Nephron progenitor cell (in vitro differentiated cells): ENCODE measurements at places on chromosomes 7 and 10.
A peak's percentile ranks its signal among the peaks of the same experiment; 100 is the strongest.

GRCh38 chr7:125136341-125136740, 206.7 kb upstream of the POT1 start:
- H3K27me3 ChIP-seq, result no peaks in the 10 kb centered on the region

- H3K36me3 ChIP-seq, result no peaks in the 10 kb centered on the region
- no peak for DNase-seq
- H3K4me1 ChIP-seq, result peaks cover 47% of the 10 kb centered on the region
- H3K27me3 ChIP-seq, result peaks cover 14% of the 10 kb centered on the region
- H3K4me3 ChIP-seq, result no peak overlapping the region
- peak overlapping the region; percentile 29 for H3K27ac ChIP-seq
Observed at GRCh38 chr10:30791197-30791611, 161.7 kb upstream of the LYZL2 start.

- no peak for DNase-seq
- H3K27ac ChIP-seq, result peak overlapping the region; percentile 61
- no peak overlapping the region for H3K4me3 ChIP-seq
- H3K27me3 ChIP-seq, result peaks cover 66% of the 10 kb centered on the region
- peaks cover 32% of the 10 kb centered on the region for H3K4me1 ChIP-seq
Observed at GRCh38 chr7:45924283-45924682, 3.2 kb upstream of the IGFBP3 start.

GRCh38 chr7:69686366-69686765, 88.1 kb downstream of the AUTS2 start:
- H3K27ac ChIP-seq, result no peak overlapping the region
- H3K4me1 ChIP-seq, result peaks cover 54% of the 10 kb centered on the region
- H3K27me3 ChIP-seq, result no peaks in the 10 kb centered on the region
- no peak for DNase-seq
- H3K4me3 ChIP-seq, result no peak overlapping the region

DNA sequence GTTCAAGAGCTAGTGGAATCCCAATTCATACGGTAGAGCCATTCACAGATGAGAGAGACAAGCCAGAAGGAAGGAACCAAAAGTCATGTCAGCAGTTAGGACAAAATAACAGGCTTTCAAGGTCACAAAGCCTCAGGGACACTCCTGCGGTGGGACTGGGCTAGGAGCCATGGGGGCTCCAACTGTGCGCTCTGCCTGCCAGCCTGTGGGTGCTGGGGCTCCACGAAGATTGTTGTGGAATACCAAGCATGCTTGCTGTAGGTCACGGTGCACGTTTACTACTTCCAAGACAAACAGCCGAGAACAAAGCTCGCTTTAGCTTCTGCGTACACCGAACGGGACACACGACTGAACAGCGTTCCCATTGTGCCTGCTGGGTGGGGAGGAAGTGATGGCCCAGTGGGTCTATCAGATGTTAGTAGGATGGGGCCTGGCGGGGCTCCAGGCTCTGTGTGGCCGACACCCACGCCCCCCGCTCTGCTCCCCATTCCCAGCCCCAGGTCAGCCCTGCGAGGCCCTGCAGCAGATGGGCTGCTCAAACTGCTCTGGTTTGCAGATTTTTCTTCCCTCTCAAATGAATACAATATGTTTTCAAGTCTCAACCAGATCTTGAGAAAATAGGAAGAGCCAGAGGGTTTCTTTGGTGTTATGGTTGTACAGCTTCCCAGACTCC, 158.9 kb downstream of the EGFR start:
- H3K36me3 ChIP-seq, result no peaks in the 10 kb centered on the region
- peaks cover 48% of the 10 kb centered on the region for H3K4me1 ChIP-seq
- no peak for DNase-seq
- no peak overlapping the region for H3K4me3 ChIP-seq
- H3K27ac ChIP-seq, result peak overlapping the region; percentile 92
- H3K27me3 ChIP-seq, result peaks cover 6% of the 10 kb centered on the region

DNA sequence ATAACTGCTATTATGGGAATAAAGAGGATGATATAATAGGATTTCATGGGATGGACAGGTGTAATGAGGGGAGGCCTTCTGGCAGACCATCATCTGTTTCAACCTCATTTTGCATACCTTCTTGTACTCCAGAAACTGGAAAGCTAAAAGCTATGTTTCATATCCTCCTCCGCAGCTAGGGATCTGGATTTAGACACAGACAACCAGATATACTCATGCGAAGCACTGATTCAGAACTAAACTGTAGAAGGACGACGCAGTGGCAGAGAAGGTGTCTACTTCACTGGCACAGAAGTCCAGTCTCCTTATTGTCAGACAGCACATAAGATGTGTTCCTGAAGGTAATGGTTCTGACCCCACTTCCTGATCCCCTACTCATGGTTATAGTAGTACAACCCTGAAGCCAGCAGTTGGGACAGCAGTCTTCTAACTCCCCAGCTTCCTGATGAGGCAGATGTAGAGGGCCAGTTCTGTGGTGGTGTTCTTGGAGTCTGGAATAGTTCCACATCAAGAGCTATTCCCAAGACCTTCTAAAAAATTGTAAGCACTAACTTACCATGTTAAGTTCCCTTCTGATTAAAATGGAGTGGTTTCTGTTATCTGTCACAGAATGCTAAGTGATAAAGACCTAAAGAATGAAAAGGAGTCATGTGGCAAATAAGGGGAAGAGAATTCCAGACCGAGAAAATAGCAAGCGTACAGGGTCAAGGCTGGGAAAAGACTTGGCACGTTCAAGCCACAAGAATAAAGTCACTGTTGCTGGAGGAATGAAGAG, 550.3 kb downstream of the GRM8 start:
- no peak overlapping the region for H3K27ac ChIP-seq
- no peak for DNase-seq
- peaks cover 25% of the 10 kb centered on the region for H3K4me1 ChIP-seq
- no peaks in the 10 kb centered on the region for H3K36me3 ChIP-seq
- peaks cover 5% of the 10 kb centered on the region for H3K27me3 ChIP-seq

GRCh38 chr7:142868986-142869415, 14.1 kb downstream of the EPHB6 start:
- no peaks in the 10 kb centered on the region for H3K4me1 ChIP-seq
- peaks cover 38% of the 10 kb centered on the region for H3K36me3 ChIP-seq
- H3K27me3 ChIP-seq, result peaks cover 13% of the 10 kb centered on the region
- no peak overlapping the region for H3K4me3 ChIP-seq

- no peak overlapping the region for H3K27ac ChIP-seq
- H3K4me1 ChIP-seq, result peaks cover 17% of the 10 kb centered on the region
- no peak for DNase-seq
- H3K4me3 ChIP-seq, result no peak overlapping the region
- peaks cover 7% of the 10 kb centered on the region for H3K36me3 ChIP-seq
Observed at GRCh38 chr7:157297185-157297584, 39.6 kb upstream of the DNAJB6 start.

DNA sequence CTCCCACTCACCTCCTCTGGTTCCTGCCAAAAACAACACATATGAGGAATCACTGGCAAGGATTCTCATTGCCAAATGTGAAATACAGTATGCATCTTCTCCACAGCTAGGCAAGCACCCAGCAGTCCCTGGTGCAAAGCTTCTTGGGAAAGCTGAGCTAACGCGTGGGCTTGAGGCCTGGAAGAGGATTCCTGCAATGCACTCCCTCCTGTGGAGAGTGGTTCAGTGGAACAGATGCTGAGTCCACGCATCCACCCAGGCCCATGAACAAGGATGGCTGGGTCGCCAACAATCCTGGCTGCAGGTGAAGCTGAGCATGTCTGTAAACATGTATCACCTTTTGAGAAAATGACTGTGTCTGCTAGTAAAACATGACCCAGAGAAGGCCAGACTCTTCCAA, 113.2 kb upstream of the CHST15 start:
- peaks cover 14% of the 10 kb centered on the region for H3K27me3 ChIP-seq
- no peak for DNase-seq
- no peaks in the 10 kb centered on the region for H3K4me1 ChIP-seq
- no peaks in the 10 kb centered on the region for H3K36me3 ChIP-seq

DNA sequence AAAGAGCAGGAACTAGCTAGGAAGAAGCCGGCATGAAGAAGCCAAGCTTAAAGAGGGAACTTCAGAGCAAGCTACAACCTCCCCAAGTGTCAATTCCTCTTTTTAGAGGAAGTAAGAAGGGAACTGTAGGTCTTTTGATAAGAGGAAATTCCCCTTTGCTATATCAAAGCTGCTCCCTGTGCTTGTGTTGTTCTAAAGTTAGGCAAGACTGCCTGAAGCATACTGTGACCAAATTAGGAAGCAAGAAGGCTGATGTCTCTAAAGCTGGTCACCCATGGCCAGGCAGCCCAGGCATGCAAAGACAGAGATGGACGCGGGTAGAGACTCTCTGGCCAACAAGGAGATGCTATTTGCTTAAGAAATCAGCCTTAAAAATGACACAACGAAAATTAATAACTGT, 87.9 kb downstream of the RNF216 start:
- H3K27ac ChIP-seq, result peak overlapping the region; percentile 64
- DNase-seq, result no peak
- no peaks in the 10 kb centered on the region for H3K27me3 ChIP-seq
- H3K4me1 ChIP-seq, result peaks cover 81% of the 10 kb centered on the region
- peaks cover 26% of the 10 kb centered on the region for H3K36me3 ChIP-seq

- no peaks in the 10 kb centered on the region for H3K36me3 ChIP-seq
- no peak for DNase-seq
- no peak overlapping the region for H3K27ac ChIP-seq
- H3K27me3 ChIP-seq, result no peaks in the 10 kb centered on the region
Observed at GRCh38 chr10:62467527-62467926, 93.4 kb downstream of the ZNF365 start.

DNA sequence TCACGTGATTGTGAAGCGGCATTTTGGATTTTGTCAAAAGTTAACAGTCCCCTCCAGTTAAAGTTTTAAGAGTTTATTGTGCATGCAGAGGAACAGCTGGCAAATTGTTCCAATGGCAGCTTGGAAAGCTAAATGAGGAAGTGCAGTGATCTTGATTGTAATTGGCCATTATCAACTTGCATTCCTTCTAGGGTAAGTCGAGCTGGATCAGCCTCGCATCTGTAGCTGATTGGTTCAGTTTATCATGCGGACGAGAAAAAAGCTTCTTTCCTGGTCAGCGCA, 566 bp downstream of the ZNF789 start:
- no peak for DNase-seq
- peaks cover 33% of the 10 kb centered on the region for H3K27me3 ChIP-seq
- peak overlapping the region; percentile 95 for H3K27ac ChIP-seq
- H3K4me3 ChIP-seq, result peak overlapping the region; percentile 96
- peaks cover 14% of the 10 kb centered on the region for H3K36me3 ChIP-seq

GRCh38 chr10:11874568-11875493, 51.7 kb downstream of the PROSER2 start:
- no peaks in the 10 kb centered on the region for H3K36me3 ChIP-seq
- peak; percentile 63 for DNase-seq
- H3K4me3 ChIP-seq, result peak overlapping the region; percentile 49
- peaks cover 5% of the 10 kb centered on the region for H3K27me3 ChIP-seq
- H3K4me1 ChIP-seq, result peaks cover 56% of the 10 kb centered on the region

DNA sequence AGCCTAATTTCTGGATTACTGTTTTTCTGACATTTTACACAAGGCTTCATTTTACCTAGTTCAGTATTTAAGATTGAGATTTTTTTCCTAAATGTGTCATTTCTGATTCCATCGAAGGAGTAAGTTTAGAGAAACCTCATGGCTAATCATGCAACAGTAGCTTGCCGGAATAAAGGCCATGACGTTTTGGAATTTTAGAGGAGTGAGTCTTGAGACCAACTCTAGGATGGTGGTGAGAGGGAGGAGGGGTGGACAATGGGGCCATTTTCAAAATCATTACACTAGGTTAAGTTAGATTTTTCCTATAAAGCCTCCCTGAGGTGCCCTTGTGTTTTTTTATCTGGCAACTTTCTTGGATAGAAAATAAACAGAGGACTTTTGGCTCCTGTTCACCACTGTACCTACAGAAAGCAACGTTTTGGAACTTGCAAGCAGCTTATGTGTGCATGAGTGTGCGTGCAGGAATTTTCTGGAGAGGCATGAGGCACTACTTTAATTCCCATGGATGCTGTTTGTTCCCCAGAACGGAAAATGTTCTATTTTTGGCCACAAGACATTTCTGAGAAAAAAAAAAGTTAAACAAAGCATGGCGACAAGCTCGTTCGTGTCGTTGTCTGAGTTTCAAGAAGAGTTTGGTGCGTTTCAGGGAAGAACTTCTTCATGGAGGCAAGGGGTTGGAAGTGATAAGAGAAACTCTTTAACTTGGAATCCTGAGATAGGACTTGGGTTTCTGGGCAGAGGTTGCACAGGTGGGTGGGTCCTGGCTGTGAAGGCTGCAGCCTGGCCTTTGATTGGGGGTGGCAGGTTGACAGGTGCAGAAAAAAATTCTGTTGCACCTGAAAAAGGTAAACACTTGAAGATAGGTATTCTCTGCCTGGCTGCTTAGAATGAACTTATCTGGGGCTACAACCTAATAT, 178.1 kb downstream of the PTEN start:
- H3K27me3 ChIP-seq, result no peaks in the 10 kb centered on the region
- peak overlapping the region; percentile 14 for H3K27ac ChIP-seq
- peaks cover 9% of the 10 kb centered on the region for H3K4me1 ChIP-seq
- no peaks in the 10 kb centered on the region for H3K36me3 ChIP-seq

GRCh38 chr7:26337232-26337865, 45.7 kb downstream of the SNX10 start:
- H3K27me3 ChIP-seq, result peaks cover 4% of the 10 kb centered on the region
- no peak overlapping the region for H3K4me3 ChIP-seq
- H3K36me3 ChIP-seq, result peaks cover 2% of the 10 kb centered on the region
- H3K4me1 ChIP-seq, result no peaks in the 10 kb centered on the region
- no peak for DNase-seq
- no peak overlapping the region for H3K27ac ChIP-seq

DNA sequence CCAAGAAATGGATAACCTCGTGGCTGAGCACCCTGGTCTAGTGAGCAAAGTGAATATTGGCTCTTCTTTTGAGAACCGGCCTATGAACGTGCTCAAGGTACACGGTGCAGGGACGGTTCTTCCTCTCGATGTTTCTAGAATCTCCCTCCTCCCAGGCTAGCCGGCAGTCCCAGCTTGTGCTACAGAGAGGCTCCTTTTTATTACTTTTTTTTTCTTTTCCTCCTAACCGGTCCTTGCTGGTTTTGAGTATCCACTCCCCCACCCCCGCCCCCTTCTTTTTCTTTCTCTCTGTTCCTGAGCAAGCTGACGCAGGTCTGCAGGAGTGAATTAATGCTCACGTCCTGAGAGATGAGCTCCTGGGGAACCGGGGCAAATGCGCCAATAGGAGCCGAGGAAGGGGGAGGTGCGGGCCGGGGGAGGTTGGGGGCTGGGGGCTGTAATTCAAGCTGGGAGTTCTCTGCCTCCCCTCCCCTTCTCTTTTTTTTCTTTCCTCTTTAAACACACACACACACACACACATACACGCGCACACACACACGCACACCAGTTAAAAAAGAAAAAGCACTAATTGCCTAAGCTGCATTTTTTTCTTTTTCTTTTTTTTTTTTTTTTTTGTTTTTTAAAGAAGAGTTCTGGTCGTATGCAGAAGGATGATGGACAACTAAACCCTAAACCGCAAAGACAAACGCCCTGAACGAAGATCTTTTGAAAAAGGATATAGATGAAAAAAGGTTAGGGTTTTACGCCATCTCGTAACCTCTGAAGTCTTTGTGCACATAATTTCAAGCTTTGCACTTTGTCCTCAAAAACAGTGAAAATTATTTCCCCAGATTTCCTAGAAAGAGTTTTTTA, 6.6 kb downstream of the CPA2 start:
- peak overlapping the region; percentile 99 for H3K27ac ChIP-seq
- DNase-seq, result peak; percentile 82
- H3K36me3 ChIP-seq, result no peaks in the 10 kb centered on the region
- peak overlapping the region; percentile 73 for H3K4me3 ChIP-seq
- peaks cover 89% of the 10 kb centered on the region for H3K4me1 ChIP-seq
- H3K27me3 ChIP-seq, result peaks cover 3% of the 10 kb centered on the region

- H3K4me3 ChIP-seq, result no peak overlapping the region
- H3K36me3 ChIP-seq, result peaks cover 21% of the 10 kb centered on the region
- no peaks in the 10 kb centered on the region for H3K4me1 ChIP-seq
- no peak overlapping the region for H3K27ac ChIP-seq
- H3K27me3 ChIP-seq, result peaks cover 4% of the 10 kb centered on the region
Observed at GRCh38 chr7:97847791-97848190, 24.4 kb downstream of the ASNS start.

- peak overlapping the region; percentile 83 for H3K27ac ChIP-seq
- peaks cover 30% of the 10 kb centered on the region for H3K4me1 ChIP-seq
- no peak for DNase-seq
- H3K4me3 ChIP-seq, result no peak overlapping the region
Observed at GRCh38 chr10:63430999-63431356, 34.8 kb downstream of the JMJD1C start.
